SJCRH30 (cell line): ENCODE measurements at places on chromosomes 13 and 19. TPM values are rescaled to one million over a fixed set of nuclear protein-coding genes. Genes with fewer than 3 reads are reported as not detected.

The RFPL4AL1 gene
- total RNA-seq, result 0.61 and 1.1 TPM in 2 replicates

The LILRB4 gene
- not detected in 2 replicates for total RNA-seq

DNA sequence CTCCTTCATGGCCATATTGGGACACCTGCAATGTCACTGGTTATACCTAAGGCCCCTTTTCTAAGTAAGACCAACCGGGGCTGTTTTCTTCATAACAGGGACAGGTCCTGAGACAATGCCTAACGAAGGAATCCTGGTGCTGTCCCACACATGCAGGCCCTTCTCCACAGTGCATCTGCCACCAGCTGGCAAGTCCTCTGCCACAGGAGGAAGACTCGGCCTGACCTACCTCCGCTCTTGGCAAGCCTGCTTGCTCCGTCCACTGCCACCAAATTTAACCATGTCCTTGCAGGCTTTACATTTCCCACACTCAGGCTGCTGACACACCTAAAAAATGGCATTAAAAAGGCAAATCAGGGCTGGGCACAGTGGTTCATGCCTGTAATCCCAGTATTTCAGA is 31.8 kb upstream of the EIF3G start:
- no peaks in the 10 kb centered on the region for H3K4me1 ChIP-seq
- H3K36me3 ChIP-seq, result peaks cover 71% of the 10 kb centered on the region
- no peak overlapping the region for H3K27ac ChIP-seq
- no peak overlapping the region for H3K4me3 ChIP-seq
- DNase-seq, result no peak
- H3K27me3 ChIP-seq, result no peaks in the 10 kb centered on the region

GRCh38 chr13:97658556-97658955 is 224.6 kb downstream of the RAP2A start:
- DNase-seq, result no peak
- no peaks in the 10 kb centered on the region for H3K36me3 ChIP-seq
- no peaks in the 10 kb centered on the region for H3K4me1 ChIP-seq
